AG08395 (cell line): ENCODE measurements at places on chromosomes 16 and 17.

- DNase-seq: peak; percentile 56
Measured at GRCh38 chr16:28915181-28915580, 9.9 kb downstream of the RABEP2 start.

- no peak for DNase-seq
Measured at GRCh38 chr17:77793146-77793970, 165.1 kb upstream of the TNRC6C start.

DNA sequence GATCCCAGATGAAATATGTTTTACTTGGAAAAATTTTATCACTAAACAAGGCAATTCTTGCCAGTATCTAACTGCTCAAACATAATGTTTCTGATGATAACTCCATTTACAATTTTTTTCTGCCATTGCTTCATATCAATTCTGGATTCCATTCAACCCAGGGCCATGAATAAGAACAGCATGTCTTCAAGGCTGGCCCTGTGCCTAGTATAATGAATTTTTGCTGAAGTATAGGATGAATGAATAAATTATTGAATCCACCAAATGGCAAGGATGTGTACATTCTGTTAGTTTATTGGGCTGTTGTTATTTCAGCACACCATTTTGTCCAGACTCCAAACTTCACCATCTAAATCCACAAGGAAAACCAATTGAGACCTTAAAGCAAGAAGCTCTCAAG is 414.7 kb downstream of the HS3ST3B1 start:
- no peak for DNase-seq

DNA sequence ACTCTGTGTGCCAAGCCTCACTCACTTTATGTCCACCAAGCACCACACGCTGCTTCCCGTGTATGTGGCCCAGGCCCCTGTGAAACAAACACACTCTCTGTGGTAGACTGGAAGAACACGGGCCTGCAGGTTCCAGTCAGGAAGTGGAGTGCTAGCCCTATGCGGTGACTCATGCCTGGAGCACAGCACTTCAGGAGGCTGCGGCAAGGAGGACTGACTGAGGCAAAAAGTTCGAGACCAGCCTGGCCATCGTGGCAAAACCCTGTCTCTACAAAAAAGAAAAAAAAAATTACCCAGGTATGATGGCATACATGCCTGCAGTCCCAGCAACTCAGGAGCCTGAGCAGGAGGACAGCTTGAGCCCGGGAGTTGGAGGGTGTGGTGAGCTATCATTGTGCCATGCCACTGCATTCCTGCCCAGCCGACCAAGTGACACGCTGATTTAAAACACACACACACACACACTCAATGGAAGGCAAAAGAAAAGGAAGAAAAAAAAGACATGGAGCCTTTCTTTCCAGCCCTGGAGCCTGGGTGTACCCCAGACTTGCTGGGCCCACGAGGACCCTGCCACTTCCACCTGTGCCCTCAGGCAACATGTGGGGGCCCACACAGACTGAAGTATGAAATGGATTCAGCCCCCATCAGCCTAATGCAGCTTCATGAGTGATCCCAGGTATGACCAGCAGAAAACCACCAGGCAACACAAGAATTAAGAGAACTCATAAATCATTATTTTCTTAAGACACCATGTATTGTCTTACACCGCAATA is 126.6 kb downstream of the ANKRD11 start:
- DNase-seq: peak; percentile 62

DNA sequence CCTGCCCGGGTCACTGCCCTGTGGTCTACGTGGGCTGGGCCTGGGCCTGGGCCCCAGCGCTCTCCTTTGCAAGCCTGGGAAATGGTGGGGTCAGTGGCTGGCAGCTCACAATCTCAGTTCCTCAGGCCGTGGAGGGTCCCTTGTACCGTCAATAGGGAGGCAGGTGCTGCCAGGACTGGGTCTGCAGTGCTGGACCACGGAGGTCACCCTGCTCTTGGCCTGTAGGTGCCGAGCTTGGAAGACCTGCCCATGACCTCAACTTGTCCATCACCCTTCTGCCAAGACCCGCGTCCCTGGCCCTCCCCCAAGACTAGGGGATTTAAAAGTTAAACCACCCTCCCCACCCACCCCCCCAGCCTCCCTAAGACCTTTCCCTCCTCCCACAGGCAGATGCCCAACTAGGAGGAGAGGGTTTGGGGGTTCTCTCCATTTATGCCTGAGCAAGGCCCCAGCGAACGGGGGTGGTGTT is 2.5 kb downstream of the TBX2 start:
- DNase-seq: no peak
